NB4 (cell line): ENCODE measurements at places on chromosomes 6 and 20.
A peak's percentile ranks its signal among the peaks of the same experiment; 100 is the strongest.

GRCh38 chr6:82362144-82362543 lies 1.5 kb upstream of the TPBG start:
- no peak for DNase-seq

DNA sequence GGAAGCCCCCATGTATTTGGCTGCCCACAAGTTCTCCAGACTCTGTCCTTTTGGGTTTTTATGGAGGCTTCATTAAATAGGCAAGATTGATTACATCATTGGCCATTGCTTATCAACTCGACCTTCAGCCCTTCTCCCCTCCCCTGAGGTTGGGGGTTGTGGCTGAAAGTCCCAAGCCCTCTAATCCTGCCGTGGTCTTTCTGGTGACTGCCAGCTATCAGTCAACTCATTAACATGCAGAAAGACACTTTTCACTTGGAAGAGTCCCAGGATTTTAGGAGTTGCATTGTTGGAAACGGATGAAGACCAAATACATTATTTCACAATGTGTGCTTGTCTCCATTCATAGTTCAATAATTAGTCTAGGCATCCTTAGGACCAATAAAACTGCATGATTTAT lies 9.5 kb downstream of the CDC5L start:
- DNase-seq, result no peak

DNA sequence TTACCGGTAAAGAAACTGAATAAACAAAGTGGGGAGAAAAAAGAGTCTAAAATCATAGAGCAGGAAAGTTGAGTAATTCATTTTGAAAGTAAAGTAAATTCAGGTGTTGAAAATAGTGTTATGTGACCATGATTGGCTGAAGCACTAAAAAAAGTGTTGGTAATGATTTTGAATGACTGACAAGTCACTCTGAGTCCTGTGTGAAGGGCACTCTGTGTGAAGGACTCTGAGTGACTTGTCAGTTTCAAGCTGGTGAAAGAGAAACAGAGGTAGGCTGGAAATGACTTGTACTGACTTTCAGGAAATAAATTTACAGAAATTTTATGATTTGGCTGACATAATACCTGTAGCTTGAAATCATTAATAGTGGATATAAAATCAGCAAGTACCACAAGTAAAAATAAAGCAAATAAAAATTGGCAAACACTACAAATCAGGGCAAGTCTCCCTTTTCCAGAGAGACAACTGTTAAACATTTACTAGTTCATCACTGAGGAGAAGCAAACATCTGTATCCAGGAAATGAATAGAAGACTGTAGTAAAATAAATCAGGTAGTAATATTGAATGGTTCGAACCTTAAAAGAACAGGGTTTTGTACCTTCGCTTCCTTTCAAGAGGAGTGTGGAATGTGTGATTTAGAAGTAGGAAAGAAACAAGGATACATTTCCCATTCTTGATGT lies 630.6 kb downstream of the GRIK2 start:
- no peak for DNase-seq

DNA sequence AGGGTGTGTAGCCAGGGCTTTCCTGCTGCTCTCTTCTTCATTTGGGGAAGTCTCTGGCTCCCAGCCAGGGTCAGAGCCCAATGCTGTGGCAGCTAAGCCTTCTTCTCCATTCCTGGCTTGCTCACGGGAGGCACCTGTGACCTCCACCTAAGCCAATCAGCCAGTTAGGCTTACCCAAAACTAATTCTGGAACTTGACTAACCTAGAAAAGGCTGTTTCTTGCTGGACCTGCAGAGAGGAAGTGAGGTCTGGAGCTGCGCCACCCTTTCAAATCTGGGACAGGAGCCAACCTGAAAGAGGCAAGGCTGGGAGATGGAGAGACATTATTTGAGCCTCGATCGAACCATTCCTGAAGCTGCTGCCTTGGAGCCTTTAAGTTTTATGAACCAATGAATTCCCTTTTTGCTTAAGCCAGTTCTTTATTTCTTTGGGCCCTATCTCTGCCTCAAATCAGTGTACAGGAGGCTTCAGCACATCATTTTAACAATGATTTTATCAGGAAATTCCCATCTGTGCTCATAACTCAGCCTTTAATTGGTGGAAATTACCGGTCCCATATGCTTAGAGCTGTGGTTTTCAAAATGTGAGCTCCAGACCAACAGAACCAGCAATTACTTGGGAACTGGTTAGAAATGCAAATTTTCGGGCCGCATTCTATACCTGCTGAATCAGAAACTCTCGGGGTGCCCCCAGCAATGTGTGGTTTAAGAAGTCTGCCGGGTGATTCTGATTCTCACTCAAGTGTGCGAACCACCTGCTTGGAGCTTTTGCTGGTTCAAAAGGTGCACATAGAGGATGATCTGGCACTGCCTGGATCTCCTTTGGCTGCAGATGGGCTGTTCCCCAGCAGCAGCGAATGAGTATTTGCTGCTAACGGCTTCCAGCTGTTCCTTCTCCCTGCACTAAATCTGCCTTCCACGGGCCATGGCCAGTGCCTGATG lies 97.4 kb upstream of the RNF24 start:
- no peak for DNase-seq

DNA sequence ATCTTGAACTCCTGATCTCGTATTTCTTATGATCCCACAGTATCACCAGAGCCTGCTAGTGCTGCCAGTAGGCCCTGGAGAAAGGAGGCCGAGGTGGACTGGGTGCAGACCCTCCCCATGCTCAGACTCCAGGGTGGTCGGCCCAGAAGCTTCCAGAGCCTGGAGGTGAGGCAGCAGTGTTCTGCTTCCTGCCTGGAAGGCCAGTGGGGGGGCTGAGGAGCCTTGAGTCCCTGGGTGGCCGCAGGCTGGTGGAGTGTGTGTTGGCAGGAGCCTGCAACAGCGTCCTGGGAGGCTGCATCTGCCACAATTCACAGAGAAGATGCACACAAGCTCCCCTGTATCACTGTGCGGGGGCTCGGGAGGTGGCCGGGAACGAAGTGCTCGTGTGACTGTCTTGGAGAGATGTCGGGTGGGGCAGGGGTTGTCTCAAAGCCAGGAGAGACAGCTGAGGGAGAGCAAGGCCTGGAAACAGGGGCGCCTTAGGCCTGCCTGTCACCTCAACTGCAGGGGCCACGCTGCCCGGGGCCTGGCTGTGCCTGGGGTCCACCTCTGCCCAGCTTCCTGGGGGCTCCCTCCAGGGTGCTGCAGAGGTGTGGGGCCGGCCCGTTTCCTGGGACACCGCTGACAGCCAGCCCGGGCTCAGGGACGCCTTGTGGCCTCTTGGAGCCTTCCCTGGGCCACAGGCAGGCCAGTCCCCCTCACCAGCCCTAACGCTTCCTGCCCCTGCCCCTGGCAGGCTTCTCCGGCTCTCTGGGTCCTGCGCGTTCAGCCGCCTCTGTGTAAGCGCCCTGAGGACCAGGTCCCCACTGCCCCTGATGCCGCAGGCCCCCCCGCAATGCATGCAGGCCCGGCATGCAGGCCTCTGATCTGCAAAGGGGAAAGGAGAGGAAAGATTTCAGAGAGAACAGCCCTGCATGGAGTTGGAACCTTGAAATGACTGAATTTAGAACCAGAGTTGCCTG lies 24.2 kb upstream of the MAS1 start:
- no peak for DNase-seq

DNA sequence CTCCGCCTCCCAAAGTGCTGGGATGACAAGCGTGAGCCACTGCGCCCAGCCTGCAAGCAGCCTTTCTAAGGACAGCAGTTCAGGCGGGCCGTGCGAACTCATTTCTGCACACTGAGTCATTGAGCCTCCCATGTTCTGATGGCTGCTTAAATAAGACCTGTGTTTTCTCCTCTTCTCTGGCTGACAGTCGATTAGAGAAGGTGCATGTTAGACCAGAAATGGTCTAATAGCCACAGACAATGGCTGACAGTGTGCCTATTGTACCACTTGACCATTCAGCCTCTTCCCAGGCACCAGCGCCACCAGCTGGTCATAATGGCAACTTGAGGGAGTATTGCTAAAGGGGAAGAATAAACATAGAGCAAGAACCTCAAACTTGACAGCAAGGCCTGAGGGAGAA lies 6.2 kb downstream of the CST11 start:
- DNase-seq, result peak; percentile 66

GRCh38 chr20:24485981-24486380 lies 16.6 kb downstream of the SYNDIG1 start:
- no peak for DNase-seq

DNA sequence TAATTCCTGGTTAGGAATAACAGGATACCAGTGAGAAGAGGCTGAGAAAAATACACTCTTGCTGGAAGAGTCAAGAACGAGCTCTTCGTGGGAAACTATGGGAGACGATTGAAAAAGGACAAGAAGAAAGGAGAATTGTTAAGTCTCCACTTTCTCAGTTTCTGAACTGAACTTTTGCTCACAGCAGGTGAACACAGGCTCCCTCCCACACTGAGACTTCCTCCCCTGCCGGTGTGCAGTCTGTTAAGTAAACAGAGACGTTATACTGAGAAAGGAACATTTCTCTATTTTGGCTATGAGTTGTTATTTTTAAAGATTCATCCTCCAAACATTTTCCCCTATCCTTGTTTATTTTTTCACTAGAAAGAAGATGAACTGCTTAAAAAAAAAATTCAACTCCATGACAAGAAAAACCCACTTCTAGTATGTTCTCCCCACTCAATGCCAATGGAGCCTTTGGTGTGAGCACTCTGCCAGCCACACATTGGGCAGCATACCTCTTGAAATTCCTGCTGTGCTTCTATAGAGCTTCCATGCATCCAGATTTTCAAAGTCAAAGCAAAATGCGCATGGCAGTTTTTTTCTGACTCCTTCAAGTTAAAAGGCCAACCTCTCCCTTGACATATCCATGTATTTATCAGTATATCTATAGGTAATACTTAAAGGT lies 250.5 kb downstream of the ESR1 start:
- no peak for DNase-seq

DNA sequence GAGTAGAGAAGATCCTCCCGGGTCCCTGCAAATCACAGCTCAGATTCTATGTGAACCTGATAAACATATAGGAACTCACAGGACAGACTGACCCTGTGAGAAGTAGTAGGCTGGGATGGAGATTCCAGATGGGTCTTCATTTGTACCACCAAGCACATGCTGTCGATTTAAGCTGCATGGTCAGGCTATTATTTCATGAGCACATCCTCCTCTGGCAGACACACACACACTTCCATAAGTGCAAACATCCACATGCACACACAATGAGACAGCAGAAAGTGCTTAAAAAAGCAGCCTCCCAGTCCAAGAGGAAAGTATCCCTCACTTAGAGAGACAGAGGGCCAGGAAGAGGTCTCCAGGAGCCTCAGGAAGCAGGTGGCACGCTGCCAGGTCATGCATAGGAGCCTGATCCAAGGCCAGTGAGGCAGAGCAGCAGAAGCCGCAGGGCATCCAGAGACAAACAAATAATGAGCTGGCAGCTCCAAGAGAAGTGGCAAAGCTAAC lies 131.8 kb downstream of the UNC5CL start:
- no peak for DNase-seq

GRCh38 chr6:157213907-157214565 lies 109.3 kb downstream of the TMEM242 start:
- DNase-seq, result no peak

GRCh38 chr6:162068340-162068739 lies 659.2 kb downstream of the PRKN start:
- no peak for DNase-seq

DNA sequence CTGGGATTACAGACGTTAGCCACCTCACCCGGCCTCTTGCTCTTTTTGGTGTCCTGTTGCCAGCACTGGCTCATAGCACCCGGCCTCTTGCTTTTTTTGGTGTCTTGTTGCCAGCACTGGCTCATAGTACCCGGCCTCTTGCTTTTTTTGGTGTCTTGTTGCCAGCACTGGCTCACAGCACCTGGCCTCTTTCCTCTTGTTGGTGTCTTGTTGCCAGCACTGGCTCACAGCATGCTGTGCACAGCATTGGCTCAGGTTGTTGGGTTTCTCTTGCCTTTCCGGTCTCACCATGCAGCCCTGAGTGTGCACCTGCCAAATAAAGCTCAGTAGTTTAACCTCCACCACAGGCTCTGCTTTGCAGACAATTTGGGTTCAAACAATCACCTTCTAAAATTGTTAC lies 208.2 kb downstream of the THBS2 start:
- no peak for DNase-seq

DNA sequence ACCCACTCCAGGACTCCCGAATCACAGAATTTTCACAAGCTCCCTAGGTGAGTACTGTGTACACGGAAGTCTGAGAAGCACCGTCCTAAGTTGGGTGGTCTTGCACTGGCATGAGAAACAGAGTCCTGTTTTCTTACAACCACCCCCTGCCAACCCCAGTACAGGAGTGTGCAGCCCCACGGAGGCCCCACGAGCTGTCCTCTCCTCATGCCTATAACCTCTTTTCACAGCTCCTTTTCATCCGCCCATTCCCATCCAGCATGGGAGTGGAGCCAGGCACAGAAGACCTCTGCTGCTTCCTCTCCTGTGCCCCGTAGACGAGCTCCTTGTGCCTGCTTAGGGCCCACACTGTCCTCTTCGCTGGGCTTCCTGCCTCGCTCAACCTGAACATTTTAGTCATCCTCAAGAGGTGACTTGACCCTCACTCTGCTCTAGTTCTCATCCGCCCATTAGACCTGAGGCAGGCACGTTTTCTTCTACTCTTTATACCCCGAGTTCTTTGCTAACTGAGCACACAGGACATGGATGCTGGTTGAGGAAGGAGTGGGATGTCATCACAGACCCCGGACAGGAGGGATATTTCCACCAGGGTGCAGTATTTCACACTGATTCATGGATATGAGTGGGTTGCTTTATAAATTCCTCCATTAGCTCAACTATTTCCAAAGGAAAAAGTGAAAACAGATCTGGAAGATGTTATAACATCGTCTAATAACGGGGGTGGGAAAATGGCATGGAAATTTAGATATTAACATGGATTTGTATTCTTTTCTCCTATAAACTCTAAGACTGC lies 160.5 kb downstream of the TTLL2 start:
- DNase-seq, result no peak

- no peak for DNase-seq
These were observed 78.8 kb downstream of the SLC24A3 start for GRCh38 chr20:19291024-19291817.

DNA sequence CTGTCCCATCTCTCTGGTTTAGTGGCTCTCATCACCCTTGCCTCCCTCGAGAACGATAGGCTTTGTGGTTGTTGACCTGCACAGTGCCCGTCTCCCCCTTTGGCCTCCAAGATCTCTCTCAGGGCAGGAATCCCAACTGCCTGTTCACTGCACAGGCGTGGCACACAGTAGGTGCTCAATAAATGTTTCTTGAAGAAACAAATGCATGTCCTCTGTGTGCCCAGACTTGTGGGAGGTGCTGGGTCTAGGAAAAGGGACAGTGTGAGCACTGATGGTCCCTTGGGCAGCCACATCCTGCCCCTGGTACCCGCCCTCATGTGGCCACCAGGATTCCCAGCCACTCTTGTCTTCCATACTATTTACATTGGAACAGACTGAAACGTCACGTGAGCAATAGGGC lies 2.6 kb upstream of the BPIFB6 start:
- no peak for DNase-seq

GRCh38 chr20:6067763-6068318 lies 14.0 kb upstream of the LRRN4 start:
- DNase-seq, result no peak
